Naive thymus-derived CD8-positive, alpha-beta T cell (primary cell): ENCODE measurements at places on chromosomes 12 and 14. TPM values are rescaled to one million over a fixed set of nuclear protein-coding genes. Genes with fewer than 3 reads are reported as not detected.

DNA sequence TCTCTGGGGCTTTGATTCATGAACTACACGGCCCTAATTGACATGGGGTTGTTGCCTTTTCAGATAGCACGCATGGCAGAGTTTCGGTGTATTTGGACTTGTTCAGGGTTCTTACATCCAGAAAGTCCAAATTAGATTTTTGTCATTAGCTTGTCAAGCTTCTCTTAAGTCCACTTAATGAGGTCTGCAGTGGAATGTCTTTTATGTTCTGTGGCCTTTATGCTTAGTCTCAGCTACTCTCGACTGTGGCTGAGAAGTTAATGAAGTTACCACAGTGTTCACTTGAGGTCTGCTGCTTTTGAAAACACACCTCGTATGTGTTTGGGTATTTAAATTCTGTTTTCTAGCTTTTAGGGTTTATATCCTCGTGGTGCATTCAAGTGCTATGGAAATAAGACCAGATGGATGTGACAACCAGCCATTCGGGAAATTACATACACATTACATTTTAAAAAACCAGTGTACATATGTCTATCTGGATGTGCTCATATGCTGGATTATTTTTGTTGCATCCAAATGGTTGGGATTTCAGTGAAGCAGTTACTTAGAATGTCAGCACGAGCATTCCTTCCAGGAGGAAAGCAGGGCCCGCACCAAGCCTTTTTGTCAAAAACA is 80.2 kb downstream of the RMST start:
- no peaks in the 10 kb centered on the region for H3K27me3 ChIP-seq
- no peaks in the 10 kb centered on the region for H3K36me3 ChIP-seq
- no peak overlapping the region for H3K4me3 ChIP-seq
- DNase-seq, result no peak

- H3K36me3 ChIP-seq, result no peaks in the 10 kb centered on the region
- no peaks in the 10 kb centered on the region for H3K4me1 ChIP-seq
- no peak overlapping the region for H3K4me3 ChIP-seq
- DNase-seq, result no peak
- H3K27me3 ChIP-seq, result no peaks in the 10 kb centered on the region
- H3K27ac ChIP-seq, result no peak overlapping the region
Observed at GRCh38 chr14:46487582-46488350, 163.8 kb downstream of the RPL10L start.

DNA sequence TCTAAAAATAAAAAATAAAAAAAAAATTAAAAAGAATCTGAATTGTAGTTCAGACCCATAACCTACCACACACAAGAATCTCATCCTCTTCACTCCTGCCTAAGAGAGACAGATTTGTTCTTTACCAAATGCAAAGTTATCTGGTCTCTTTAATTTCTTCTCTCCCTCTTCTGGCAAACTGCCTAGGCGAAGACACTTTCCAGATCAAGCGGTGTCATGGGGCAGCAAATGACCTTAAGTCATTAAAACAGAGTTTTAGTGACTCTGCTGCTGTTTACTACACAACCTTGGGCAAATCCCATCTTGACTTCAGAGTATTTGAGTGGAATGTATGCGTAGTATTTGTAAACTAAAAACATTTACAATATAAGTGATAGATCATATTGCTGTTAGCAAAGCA is 60.9 kb upstream of the NID2 start:
- peaks cover 26% of the 10 kb centered on the region for H3K4me1 ChIP-seq
- H3K4me3 ChIP-seq, result no peak overlapping the region
- no peaks in the 10 kb centered on the region for H3K36me3 ChIP-seq
- DNase-seq, result no peak
- no peak overlapping the region for H3K27ac ChIP-seq

GRCh38 chr14:68775614-68776126 is 17.2 kb downstream of the ZFP36L1 start:
- no peak overlapping the region for H3K4me3 ChIP-seq
- H3K4me1 ChIP-seq, result peaks cover 46% of the 10 kb centered on the region
- no peak overlapping the region for H3K27ac ChIP-seq
- DNase-seq, result no peak

Gene SCNN1A
- 4.7 TPM for total RNA-seq

Gene LRRC9
- total RNA-seq, result not detected
